ENCODE measurements at places on chromosomes 3 and 15.
A peak's percentile ranks its signal among the peaks of the same experiment; 100 is the strongest.

- DNase-seq, result no peak
Observed at GRCh38 chr3:25007974-25008658, 419.9 kb upstream of the RARB start.

GRCh38 chr15:81155375-81156218 lies 21.5 kb downstream of the CFAP161 start:
- no peak for DNase-seq

DNA sequence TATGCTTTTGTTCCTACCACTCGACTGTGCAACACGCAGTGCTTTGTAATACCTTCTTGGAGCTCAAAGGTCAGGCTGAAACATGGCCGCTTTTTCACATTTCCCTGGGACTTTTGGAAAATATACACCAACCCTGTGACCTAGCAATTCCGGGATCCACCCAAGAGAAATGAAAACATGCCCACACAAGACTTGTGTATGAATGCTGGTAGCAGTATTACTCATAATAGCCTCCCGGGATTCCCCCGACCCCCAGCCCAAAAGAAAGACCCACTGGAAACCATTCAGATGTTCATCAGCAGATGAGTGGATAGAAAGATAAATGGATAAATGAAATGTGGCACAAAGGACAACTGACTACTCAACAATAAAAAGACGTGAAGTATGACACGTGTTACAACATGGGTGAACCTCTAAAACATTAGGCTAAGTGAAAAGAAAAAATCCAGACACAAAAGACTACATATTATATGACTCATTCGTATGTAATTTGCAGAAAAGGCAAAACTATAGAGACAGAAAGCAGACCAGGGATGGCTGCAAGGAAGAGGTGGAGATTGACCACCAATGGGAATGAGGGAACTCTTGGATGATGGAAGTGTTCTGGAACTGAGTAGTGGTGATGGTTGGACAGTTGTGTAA lies 104.1 kb downstream of the PGPEP1L start:
- no peak for DNase-seq

GRCh38 chr15:78037328-78037727 lies 40.2 kb downstream of the TBC1D2B start:
- DNase-seq, result no peak

- DNase-seq, result no peak
Observed at GRCh38 chr15:97684249-97684648, 276.3 kb upstream of the ARRDC4 start.

DNA sequence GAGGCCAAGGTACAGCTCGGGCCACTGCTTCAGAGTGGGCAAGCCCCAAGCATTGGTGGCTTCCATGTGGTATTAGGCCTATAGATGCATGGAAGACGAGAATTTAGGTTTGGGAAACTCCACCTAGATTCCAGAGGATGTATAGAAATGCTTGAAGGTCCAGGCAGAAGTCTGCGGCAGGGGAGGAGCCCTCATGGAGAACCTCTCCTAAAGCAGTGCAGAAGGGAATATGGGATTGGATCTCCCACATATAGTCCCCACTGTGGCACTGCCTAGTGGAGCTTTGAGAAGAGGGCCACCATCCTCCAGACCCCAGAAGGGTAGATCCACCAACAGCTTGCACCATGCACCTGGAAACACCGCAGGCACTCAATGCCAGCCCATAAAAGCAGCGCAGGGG lies 48.1 kb upstream of the XXYLT1 start:
- peak; percentile 9 for DNase-seq

- no peak for DNase-seq
Observed at GRCh38 chr3:133797396-133798105, 8.1 kb upstream of the SRPRB start.

- DNase-seq, result peak; percentile 2
Observed at GRCh38 chr3:164683489-164683888, 394.8 kb downstream of the SI start.

- no peak for DNase-seq
Observed at GRCh38 chr3:42680806-42681205, 4.5 kb upstream of the KLHL40 start.

- DNase-seq, result no peak
Observed at GRCh38 chr15:74200871-74201419, 1.6 kb downstream of the STRA6 start.

DNA sequence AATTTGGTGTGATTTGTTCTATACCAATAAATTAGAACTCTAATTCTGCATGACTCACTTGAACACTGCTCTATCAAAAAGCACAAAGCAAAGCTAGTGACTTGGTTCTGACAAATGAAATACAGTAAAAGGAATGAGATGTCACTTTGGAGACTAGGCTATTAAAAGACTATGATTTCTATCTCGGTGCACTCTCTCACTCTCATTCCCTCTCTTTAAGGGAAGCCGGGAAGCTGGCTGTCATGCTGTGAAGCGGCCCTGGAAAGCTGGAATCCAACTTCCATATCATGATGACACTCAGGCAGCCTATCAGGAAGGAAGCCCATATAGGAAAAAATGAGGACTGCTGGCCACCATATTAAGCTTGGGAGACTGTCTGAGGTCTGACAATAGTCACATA lies 590.1 kb upstream of the CBLB start:
- no peak for DNase-seq
